ENCODE measurements at places on chromosomes 11 and 22. TPM values are rescaled to one million over a fixed set of nuclear protein-coding genes. Genes with fewer than 3 reads are reported as not detected.

GRCh38 chr22:38485783-38486182 is 17.9 kb downstream of the KDELR3 start:
- no peak for DNase-seq

SHANK2 gene
- total RNA-seq: under 0.01 TPM

DNA sequence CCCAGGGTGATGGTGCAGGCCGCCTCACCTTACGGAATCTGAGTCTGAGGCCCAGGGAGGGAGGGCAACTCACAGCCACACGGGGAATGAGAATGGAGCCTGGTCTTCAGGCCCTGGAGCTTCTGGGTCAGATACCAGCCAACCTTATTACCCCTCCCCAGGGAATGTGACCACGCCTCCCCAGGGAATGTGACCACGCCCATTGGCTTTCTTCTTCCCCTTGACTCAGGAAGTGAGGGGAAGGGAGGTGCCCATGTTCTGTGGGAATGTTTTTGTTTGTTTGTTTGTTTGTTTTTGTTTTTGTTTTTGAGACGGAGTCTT is 57.5 kb upstream of the RBFOX2 start:
- DNase-seq: no peak

DNA sequence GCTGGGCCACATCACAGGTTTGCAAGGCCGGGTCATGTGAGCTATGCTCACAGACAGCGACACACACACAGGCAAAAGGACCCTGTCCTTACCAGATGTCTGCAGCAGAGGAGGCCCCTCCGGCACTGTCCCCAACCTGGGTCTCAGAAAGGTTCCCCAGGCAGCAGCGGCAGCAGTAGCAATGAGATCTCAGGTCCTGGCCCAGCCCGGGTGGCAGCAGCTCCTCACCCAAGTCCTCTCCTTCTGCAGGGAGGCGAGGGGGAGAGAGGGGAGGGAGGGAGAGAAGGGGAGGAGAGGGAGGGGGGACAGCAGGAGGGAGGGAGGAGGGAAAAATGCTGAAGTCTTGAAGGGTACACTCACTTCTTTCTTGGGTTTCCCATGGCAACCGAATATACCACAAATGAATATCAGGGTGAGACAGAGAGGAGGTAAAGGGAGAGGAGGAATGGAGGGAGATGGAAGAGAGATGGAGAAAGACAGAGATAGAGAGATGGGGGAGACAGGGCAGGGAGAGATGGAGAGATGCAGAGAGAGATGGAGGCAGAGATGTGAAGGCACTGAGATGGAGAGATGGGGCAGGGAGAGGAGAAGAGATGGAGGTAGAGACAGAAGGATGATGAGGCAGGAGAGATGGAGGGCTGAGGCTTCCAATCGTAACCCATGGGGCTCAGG is 9.5 kb downstream of the ELFN2 start:
- no peak for DNase-seq

DNA sequence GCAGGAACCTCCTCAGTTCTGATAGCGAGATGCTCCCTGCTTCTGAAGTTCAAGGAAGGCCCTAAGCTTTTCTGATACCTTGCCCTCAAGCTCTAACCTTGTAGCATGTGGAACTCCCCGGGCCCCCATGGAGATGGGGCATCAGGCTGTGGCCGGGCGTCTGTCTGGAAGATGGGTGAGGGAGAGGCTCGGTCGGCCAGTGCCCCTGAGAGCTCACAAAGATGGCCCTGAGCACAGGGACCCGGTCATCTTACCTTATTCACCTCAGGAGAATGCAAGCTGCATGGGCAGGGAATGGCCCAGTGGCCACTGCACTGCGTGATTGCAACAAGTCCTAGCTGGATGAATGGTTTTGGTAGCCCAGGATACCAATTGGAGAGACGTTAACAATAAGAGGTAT is 830.3 kb downstream of the TBC1D22A start:
- DNase-seq: no peak

DNA sequence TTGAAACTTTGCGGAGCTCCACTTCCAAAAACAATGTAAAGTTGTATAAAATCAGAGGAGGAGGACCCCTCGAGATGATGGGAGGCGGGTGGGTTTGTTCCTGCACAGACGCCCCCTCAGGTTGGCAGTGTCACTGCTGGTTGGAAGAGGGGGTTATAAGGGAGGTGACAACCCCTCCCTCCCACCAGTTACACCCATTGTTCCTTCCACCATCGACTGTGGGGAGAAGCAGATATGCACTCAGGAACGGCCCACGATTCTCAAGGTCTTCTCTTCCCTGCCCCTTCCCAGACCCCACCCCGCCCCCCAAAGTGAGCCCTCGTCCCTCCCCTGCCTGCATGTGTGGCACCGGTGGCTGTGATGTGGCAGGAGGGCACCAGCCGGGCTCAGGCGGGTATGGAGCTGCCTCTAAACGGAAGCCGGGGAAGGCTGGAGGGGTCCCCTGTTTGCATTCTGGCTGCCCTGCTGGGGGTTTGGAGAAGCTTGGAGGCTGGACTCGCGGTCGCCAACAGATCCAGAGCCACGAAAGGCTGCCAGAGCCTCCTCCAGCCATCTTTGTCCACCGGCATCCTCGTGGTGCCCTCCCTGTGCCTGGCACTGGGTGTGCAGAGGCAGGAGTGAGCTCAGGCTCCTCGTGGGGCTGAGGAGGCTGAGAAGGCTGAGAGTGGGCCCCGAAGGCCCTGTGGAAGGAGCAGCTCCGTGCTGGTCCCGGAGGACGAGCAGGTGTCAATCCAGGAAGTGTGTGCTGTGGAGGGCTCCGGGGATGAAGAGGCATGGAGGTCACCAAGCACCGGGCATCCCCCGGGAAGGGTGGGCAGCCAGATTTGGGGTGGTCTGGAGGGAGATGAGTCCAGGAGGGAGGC is 778 bp downstream of the KDELR3 start:
- no peak for DNase-seq

DNA sequence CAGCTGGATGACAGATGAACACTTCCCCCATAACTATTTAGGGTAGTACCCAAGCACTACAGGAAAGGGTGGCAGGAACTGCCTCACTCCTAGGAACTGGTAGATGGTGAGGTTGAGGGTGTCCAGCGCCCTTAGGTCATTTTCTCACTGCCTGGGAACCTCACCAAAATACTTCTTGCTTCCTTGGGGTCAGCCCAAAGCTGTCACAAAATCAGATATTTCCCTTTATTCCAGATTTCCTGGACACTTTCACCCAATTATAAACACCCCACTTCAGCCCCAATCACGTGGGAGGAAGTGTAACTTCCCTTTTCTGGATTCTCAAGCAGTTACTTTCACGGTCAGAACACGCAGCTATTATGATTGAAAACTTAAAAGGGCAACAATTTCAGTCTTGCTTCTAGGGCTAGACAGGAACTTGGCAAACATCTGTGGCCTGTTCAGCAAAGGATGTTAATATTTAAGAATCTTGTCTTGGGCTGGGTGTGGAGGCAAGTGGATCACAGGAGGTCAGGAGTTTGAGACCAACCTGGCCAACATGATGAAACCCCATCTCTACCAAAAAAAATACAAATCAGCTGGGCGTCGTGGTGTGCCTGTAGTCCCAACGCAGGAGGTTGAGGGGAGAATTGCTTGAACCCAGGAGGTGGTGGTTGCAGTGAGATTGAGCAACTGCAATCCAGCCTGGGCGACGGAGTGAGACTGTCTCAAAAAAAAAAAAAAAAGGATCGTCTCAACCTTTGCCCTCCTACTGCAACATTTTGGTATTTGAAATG is 4.0 kb downstream of the FTH1 start:
- peak; percentile 83 for DNase-seq

GSTT2 gene
- total RNA-seq: 0.84 TPM

DNA sequence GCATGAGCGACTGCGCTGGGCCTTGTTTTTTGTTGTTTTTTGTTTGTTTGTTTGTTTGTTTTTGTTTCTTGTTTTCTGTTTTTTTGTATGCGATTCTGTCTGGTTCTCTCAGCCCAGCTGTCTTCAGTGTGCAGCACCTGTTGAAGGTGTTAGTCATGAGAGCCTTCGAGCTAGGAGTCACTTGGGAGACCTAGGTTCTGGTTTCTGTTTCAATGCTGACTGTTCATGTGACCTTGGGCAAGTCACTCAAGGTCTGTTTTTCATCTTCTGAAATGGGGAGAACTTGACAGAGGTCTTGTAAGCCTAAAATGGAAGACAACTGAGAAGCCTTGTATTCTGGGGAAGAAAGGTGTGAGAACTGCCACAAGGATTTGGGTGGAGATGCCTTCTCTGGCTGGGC is 1.8 kb downstream of the DCPS start:
- no peak for DNase-seq

GRCh38 chr22:46655861-46656608 is 35.8 kb downstream of the GRAMD4 start:
- DNase-seq: no peak

DNA sequence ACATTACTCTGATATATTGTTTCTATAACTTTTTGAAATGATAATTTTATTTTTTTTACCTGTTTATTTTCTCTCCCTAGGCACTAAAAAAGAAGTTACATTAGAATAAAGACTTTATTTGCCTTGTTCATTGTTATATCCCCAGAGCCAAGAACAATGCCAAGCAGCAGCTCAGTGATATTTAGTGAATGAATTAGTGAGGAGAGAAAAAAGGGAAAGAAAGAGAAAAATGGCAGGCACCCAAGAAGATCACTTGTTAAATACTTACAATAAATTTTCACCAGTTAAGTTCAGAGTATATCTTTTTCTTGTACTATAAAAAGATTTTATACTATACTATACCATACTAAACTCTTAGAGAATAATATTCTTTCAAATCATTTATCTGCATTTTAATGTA is 13.3 kb upstream of the ANO5 start:
- DNase-seq: no peak

GRCh38 chr22:39427751-39428596 is 28.4 kb downstream of the TAB1 start:
- no peak for DNase-seq

- DNase-seq: peak; percentile 22
Observed at GRCh38 chr11:32433101-32433913, 2.0 kb downstream of the WT1 start.

DNA sequence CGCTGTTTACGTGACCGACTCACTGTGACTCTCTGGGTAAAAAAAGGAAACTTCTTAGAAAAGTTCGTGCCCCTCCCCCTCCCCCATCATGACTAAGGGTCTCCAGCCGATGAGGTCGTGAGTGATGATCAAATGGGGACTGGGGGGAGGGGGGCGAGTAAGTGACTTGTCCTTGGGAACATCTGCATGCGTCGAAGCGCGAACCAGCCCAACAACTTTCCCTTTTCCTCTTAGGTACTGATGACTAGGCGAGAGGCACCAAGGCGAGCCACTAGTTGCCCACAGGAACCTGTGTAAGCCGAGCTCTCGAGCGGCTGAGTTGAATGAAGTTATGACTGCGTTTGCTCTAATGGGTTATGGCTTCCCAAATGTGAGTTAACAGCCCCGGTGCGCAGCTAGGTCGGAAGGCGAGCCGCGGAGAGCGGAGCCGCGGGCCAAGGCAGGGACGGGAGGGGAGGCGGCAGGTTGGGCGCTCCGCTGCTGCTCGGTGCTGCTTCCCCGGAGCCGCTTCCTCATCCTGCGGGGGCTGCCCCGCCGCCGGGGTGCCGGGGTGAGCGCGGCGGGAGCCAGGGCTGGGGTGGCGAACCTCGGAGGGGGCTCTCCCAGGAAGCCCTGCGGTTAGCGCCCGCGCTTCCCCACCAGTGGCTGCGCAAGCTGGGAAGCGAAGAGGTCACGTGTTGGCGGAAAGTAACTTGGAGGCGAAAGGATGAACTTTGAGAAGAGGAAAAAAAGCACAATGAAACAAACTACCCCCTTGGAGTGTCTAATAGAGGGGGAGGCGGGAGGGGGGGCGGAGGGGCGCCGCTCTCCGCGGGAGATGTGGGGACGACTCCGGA is 22.1 kb upstream of the BDNF start:
- peak; percentile 54 for DNase-seq

CBLIF gene
- not detected for total RNA-seq

GRCh38 chr22:25643232-25644000 is 78.9 kb downstream of the GRK3 start:
- DNase-seq: no peak

OR4D5 gene
- not detected for total RNA-seq

GRCh38 chr22:45997077-45997776 is 20.3 kb upstream of the WNT7B start:
- peak; percentile 96 for DNase-seq

DNA sequence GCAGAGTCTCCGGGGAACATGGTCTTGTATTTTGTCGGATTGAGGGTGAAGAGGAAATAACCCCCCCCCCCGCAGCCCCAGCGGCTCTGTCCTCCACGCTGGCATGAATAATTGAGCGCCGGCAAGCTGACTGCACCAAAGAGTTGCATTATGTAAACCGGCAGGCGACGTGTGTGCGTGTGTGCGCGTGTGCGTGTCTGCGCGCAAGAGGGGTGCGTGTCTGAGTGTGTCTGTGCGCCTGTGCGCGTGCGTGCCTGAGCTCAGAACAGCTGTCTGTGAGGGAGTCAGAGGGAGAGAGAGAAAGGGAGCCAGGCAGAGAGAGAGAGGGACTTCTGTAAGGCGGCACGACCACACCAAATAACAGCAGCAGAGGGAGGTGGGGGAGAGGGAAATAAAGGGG is 94.4 kb downstream of the SCN3B start:
- DNase-seq: peak; percentile 83

GRCh38 chr22:43131773-43132501 is 11.3 kb downstream of the MCAT start:
- DNase-seq: no peak

- no peak for DNase-seq
Observed at GRCh38 chr11:33454264-33454663, 197.1 kb downstream of the HIPK3 start.

MUC2 gene
- not detected for total RNA-seq

DNA sequence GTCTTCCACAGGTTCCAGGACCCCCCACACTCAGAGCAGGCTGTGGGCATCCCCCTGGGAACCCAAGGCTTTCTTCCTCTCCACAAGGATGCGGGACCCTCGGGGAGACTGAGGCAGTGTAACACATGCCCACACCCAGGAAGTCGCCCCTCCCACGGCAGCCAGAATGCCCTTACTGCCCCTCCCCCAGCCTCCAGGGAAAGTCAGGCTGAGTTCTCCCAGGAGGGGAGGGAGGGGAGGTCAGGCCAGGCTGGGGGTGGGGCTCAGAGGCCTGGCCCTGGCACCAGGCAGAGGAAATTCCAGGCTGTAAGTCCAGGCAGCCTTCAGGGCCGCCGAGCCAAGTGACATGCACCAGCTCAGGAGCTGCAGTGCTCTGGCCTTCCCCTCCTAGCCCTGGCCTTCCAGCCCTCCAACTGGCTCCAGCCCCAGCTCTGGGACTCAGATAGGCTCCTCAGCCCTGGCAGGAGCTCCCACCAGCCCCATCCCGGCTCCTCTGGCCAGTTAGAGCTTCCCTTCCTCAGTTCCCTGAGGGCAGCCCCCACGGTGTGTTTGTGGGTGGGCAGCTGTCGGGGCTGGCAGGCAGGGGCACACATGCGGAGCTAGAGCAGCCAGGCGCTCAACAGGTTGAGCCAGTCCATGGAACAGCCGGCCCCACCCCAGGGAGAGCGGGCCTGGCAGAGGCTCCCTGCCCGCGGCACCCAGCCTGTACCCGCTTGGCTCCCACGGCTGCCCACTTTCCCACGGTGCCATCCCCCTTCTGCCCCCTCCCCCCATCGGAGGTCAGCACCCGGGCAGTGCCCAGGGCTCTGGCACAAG is 3.6 kb downstream of the BCL9L start:
- peak; percentile 80 for DNase-seq

DNA sequence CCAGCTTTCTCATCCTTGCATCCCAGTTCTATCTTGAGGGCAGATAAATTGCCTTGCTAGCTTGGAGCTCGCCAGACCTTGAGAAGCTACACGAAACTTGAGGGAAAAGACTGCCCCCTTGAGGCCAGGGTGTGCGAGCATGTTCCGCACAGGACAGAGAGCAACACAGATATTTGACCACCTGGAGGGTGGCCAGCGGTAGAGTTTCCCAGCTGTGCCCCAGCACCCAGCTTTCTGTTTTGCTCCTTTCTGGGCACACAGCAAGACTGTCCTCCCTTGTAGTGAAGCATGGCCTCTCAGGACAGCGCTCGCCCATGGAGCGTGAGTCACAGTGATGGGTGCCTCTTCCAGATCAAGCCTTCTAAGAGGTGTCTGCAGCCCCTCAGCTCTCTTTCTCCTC is 23.5 kb downstream of the SPATA19 start:
- no peak for DNase-seq
